ENCODE measurements at places on chromosomes 13 and 19.

DNA sequence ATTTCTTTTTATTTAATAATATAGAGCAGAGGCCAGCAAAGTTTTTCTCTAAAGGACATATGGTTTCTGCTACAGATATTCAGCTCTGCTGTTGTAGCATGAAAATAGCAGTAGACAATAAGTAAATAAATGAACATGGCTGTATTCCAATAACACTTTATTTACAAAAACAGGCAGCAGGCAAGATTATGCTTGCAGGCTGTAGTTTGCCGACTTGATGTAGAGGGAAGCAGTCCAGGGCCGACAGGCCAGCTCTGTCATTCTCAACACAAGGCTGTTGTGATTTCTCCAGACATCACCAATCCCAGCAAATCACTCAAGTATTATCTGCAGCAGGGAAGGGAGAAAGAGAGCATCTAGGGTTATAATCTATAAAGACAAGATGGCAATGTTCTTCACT, 1062.5 kb upstream of the PCDH9 start:
- DNase-seq: no peak

GRCh38 chr19:23436318-23436717, 41.0 kb upstream of the ZNF91 start:
- no peak for DNase-seq

- peak; percentile 37 for DNase-seq
These were observed 2.3 kb upstream of the ZNF837 start for GRCh38 chr19:58382997-58383603.

DNA sequence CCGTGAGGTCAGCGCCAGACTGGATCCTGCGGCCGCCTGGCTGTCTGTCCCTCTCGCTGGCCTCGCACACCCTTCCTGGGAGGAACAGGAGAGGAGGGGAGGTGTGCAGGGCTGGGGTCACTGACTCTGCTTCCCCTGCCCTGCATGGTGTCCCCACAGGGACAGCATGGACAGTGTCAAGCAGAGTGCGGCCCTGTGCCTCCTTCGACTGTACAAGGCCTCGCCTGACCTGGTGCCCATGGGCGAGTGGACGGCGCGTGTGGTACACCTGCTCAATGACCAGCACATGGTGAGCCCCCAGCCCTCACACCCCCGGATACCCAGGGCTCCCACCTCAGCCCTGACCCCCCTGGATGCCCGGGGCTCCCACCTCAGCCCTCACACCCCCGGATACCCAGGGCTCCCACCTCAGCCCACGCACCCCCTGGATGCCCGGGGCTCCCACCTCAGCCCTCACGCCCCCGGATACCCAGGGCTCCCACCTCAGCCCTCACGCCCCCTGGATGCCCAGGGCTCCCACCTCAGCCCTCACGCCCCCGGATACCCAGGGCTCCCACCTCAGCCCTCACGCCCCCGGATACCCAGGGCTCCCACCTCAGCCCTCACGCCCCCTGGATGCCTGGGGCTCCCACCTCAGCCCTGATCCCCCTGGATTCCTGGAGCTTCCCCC, 21.2 kb downstream of the FUZ start:
- DNase-seq: no peak

All from islet precursor cell (in vitro differentiated cells).